ENCODE measurements at places on chromosomes 2 and 18.

DNA sequence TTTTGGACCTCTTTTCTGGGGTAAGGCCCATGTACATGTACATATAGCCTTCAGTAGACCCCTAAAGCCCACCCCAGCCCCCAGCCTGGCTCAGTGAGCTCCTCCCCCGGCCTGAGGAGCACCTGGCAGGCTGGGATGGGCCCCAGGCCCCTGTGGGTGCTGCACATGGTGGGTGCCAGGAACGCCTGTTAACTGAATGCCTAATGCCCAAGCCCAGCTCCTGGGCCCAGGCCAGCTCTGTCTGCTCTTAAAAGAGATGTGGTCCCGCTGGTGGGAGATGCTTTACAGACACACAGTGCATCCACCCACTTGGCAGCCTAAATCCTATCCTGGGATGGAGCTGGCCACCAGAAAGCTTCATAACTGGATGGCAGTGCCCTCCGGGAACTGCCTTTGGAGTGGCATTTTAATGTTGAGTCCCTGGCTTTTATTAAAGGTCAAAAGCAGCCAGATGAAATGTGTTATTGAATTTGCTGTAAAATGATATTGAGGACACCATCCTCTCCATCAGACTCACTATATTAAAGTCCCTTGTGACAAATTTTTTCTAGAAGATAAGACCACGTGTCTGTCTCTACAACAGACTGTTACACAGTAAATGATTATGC, 7.7 kb upstream of the OXER1 start:
- no peak for DNase-seq

DNA sequence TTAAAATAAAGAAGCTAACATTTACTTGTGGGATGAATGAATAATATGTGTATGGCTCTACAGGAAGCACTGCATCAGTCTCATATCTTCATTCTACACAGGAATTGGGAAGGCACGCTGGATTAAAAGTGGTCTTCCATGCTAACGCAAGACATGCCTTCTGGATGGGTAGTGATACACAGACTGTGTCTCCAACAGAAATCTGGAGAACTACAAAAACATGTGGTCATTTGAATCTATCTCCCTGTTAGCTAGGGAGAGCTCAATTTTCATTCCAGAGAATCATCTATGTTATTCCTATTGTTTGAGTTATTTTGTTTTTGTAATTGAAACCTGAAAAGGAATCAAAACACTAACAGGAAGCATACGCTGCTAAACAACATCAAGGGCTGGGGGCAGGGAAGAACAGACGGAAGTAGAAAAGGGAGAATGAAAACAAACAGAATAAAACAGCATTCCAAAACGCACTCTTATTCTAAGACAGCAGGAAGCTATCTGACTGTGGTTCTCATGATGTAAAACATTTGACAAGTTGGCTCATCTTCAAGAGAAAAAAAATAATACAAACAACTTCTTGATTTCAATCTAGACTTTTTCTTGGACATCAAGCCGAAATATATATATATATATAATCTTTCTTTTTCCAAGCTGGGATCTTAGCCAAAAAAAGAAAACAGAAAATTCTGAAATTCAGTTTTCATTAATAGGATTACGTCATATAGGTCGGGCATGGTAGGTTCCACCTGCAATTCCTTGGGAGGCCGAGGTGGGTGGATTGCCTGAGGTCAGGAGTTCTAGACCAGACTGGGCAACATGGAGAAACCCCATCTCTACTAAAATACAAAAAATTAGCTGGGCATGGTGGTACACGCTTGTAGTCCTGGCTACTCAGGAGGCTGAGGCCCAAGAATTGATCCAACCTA, 31.5 kb upstream of the ASNSD1 start:
- no peak for DNase-seq

DNA sequence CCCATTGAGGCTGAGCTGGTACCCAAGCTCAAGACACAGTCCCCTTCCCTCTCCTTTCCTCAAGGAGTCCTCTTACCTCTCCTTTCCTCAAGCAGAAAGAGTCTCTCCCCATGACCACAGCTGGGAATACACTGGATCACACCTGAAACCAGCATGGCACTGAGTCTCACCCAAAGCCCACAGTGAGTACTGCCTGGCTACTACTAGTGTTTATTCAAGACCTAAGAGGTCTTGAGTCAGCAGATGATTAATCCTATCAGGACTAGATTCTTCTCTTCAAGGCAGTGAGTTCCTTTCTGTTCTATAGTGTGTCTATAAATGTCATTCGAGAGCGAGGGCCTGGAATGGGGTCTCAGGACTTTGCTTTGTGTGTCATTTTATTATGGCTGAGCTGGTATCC, 111.4 kb downstream of the METTL4 start:
- DNase-seq, result no peak

DNA sequence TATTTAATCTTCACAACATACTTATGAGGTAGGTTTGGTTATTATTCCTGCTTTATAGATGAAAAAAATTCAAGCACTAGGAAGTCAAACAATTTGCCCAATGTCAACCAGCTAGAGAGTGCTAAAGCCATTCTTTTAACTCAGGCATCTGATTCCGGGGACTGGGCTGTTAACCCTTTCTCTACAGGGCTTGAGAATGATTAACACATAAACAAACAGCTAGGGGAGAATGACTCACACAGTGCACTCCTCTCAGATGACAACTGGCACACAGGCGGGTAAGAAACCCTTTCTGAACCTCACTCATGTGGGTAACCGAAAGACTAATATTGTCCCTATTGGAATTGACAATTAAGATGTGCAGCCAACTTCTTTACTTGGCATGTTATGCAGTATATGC, 86.3 kb upstream of the FSHR start:
- DNase-seq, result no peak

DNA sequence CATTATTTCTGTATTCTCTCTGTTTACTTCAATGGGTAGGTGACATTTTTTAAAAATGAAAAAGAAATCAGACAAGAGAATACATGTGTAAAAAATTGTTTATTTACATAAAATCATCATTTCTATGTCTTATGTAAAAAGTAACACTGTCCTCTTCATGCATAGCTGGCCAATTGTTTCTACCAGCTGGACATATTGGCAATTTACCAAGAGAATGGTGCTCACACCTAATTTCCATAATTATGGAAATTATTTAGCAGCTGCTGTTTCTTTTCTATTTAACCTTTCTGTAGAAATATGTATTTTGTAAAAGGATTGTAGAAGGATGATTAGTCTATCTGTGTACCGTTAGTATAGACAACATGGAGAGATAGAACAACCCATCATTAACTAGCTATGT, 791.9 kb downstream of the TRIB2 start:
- no peak for DNase-seq

DNA sequence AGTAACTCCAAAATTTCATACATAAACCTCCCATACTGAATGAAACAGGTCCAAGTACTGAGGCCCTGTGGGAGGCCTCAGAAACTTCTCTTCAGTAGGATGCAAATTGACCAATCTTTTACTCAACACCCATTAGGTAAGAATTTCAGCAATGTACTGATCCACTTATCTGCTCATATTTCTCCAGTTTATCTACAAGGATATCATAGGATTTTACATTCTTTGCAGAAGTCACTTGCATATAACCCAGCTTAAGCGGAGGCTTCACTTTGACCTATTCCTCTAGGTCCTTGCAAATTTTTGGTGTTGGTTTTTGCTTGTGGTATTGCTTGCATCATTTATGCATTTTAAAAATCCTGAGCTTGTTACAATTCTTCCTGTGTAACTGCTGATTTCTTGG, 28.8 kb upstream of the SLC3A1 start:
- no peak for DNase-seq

- DNase-seq, result no peak
These were observed 108.5 kb downstream of the RAPGEF4 start for GRCh38 chr2:172843902-172844715.

DNA sequence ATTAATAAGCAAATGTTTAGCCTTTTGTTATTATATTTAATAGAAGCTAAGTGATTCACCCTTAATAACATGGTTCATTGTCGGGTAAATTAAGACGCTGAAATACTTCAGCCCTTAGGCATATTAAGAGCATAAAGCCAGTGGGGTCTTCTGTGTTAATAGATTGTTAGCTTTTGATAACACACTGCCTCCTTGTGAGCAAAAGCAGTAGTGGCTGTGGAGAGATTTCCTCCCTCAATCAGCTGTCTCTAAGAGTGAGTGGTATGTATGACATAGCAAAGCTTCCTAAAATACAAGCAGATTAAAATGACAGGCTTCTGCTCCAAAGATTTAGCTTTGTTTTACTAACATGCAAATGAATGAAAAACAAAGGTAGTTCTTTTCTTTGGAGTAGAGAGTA, 143.7 kb upstream of the SYT4 start:
- DNase-seq, result peak; percentile 29

Data from WTC11 (cell line).